ENCODE measurements at places on chromosomes 6 and 20. TPM values are rescaled to one million over a fixed set of nuclear protein-coding genes. Genes with fewer than 3 reads are reported as not detected.
A peak's percentile ranks its signal among the peaks of the same experiment; 100 is the strongest.

KCNQ2 gene
- not detected for total RNA-seq

SEMG2 gene
- not detected for total RNA-seq

PROCR gene
- 1.4 TPM for total RNA-seq

DNA sequence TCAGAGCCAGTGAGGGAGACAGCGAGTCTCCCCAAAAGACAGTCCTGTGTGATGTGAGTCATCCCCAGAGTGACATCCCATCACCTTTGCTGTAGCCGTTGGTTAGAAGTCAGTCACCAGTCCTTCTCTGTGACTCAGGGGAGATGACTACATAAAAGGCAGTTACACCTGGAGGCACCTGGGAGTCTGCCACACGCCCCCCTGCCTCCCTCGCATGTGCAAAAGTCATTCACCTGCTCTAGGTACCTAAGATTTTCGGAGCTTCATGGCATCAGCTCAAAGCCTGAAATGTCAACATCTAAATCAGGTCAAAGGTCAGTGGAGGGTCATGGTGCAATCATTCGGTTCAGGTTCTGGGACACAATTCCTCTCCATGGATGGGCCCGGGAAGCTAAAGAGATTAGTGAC is 50.3 kb downstream of the PRR18 start:
- DNase-seq = no peak

DNA sequence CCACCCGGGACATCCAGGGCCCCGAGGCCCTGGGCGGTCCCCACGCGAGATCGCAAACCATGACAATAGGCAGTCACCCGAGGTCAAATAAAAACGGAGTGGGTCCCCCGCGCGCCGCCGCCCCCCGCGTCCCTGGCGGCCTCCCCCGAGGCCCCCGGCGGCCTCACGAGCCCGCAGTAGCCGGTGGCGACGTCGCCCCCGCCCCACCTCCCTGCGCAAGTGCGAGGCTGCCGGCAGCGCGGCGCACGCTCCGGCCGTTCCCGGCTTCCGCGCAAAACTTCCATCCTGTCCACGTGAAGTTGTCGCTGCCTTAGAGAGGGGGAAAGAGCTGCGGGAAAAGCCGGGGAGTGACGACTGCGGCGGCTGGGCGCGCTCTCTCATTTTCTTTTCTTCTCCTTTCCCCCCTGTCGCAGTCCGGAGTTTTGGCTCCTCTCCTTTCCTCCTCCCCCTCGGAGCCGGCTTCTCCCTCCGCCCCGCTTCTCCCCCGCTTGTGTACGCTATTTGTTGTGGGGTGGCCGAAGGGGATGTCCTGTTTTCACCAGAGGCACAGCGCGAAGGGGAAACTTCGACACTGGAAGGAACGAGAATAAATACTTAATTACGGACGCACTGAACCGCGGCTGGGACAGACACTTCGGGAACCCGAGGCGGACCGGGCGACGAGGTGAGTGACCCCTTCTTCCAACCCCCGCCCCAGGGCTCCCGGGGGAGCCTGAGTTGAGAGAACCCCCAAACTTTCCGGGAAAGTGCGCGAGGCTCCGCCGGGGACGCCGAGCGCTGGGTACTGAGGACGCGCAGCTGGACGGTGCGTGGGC is at the start of gene EYA4:
EYA4 (plus strand) TSS at position 272 of the 815 bp plus-strand sequence. CDS start 33,424 bp downstream, outside the sequence.
- no peak for DNase-seq

- no peak for DNase-seq
Observed at GRCh38 chr6:52539607-52540006, 37.3 kb downstream of the TRAM2 start.

- no peak for DNase-seq
Observed at GRCh38 chr6:116390581-116390980, 19.8 kb downstream of the DSE start.

DNA sequence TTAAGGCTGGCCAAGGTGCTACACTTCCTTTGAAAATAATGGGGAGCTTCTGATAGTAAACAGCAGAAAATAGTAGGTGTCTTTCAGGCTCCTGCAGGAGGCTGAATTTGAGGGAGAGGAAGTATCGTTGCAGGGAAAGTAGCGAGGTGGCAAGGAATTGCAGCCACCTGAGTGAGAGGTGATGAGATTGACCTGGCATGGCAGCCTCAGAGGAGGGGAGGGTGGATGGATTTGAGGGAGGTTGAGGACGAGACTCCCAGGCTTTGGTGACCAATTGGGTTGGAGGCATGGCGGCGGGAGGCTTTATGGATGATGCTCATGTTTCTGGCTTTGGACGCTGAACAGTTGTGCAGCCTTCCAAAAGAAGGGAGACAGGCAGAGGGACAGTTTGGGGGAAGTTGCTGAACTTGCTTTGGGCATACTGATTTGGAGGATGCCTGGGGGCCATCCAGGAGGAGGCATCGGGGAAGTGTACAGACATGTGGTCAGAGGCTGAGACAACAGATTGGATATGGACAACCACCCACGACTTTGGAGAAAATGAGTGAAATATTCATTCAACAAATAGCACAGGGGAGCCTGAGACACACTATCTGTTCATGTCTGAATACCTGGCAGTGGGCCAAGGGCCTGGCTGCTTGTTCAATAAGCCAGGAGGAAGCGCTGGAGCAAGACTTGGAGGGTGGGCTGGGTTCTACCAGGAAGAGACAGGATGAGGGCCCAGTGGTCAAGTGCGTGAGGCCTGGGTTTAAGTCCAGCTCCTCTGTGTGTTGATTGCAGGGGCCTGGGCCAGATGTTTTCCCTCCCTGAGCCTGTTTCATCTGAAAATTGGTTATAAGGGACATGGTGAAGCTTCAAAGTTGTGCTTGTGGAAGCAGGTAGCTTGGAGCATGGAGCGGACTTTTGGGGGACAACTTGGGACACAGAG is 113.2 kb downstream of the CEBPB start:
- peak; percentile 89 for DNase-seq

DNA sequence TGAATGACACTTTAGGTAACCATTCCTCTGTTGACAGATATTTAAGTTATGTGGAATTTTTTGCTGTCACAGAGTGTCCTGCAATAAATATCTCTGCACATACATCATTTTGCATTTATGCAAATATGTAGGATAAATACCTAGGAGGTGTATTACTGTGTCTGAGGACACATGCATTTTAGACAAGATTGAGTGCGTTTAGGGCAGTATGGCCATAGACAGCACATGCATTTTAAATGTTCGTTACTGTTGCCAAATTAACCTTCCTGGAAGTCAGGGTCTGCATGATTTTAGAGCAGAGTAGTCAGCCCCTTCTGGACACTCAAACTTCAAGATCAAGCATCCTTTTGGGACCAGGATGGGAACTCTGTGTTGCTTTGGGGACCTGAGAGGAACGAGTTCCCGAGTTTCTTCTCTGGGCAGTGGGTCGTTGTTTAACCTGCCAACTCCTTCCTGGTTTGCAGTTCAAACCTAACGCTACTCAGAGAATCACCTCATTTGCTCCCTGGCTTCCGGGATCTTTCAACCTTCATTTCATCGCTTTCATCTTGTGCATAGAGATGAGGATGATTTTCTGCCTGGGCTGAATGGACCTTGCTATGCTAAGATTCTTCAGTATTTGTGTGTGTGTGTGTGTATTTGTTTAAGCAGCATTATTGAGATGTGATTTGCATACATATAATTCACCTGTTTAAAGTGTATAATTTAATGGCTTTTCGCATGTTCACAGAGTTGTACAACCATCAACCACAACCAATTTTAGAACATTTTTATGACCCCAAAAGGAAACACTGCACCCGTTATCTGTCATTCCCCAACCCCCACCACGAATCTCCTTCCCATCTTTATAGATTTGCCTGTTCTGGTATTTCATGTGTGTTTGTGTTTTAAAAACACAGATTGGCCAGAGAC is 9.8 kb downstream of the BCAS4 start:
- no peak for DNase-seq

- DNase-seq = no peak
Observed at GRCh38 chr20:16551607-16552006, 21.6 kb downstream of the KIF16B start.

GRCh38 chr20:46400253-46400652 is 6.2 kb downstream of the ELMO2 start:
- no peak for DNase-seq

DNA sequence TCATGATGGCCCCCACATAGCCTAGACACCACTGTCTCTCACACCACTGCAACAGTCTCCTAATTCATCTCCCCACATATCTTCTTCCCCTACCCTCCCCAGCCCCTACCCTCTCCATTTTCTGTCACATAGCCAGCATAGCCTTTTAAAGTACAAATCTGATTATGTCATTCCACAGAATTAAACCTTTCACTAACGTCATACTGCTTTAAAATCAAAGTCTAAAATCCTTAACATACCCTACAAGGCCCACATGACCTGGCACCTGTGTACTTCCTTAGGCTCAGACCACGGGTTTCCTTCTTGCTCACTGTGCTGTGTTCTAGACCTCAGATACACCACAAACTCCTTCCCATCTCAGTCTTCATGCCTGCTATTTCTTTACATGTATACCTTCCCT is 5.9 kb downstream of the OSTM1 start:
- DNase-seq = no peak

DNA sequence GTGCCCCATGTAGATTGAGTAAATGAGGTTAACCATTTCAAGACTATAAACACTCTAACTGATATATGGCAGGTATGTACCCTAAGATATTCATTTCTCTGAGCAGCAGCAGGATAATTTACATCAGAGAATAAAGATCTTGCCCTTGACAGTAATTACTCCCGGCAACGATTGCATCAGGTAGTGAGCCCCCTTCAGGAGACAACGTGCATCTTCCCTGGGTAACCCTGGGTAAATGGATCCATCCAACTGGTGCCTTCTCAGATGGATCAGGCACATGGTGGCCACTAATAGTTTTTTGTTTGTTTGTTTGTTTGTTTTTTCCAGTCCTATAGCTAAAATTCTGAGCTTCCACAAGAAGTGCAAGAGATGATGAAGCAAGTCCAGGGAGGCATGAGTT is 469.4 kb upstream of the SLC35B3 start:
- DNase-seq = peak; percentile 10

- no peak for DNase-seq
Observed at GRCh38 chr20:49750611-49751396, 37.1 kb upstream of the B4GALT5 start.

DNA sequence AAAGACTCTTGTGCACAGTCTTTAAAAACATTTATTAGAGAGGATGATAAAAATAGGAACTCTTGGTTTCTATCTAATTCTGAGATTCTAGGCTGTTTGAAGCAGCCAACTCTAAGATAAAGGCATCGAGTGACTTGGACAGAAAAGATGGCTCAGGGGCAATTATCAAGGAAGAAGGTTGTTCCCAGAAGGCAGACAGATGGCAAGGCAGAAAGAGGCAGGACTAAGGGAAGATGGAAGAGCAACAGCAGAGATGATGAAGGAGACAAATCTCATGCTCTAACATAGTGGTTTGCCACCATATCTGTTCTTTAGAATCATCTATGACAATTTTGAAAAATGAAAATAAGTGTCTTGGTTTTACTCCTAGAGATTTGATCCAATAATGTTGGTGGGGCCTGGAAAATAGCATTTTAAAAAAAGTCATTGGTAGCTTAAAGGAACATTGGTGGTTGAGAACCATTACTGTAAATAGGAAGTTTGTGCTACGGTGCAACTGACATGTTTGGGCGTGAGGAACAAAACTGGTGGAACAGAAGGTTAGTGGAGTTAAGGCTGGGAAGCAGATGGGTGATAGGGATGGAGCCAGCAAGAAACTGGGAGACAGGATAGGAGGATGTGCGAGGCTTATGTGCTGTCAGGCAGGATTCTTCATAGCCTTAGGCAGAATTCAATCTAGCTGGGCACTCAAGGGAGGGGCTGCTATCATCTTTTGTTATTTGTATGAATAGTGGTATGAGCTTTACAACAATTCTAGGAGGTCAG is 751.1 kb downstream of the DHX35 start:
- no peak for DNase-seq

DNA sequence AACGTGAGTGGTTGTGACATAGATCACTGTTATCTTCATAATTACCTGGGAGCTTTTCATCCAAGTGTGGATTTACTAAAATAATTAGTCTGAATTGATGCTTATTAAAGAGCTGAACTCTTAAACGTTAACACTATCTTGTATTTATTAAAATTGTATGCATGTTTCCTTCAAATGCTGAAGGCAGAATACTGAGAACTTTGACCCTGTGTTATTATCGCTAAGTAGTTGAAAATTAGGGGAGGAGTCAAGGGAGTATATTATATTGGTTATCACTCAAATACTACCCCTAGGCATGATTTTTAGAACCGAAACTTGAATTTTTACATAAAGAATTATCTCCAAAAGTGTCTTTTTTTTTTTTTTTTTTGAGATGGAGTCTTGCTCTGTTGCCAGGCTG is 5.8 kb downstream of the VAPB start:
- DNase-seq = no peak
